Caco-2 (cell line): ENCODE measurements at places on chromosomes 7 and 10.

- DNase-seq: no peak
Measured at GRCh38 chr10:33022691-33023090, 64.7 kb upstream of the ITGB1 start.

DNA sequence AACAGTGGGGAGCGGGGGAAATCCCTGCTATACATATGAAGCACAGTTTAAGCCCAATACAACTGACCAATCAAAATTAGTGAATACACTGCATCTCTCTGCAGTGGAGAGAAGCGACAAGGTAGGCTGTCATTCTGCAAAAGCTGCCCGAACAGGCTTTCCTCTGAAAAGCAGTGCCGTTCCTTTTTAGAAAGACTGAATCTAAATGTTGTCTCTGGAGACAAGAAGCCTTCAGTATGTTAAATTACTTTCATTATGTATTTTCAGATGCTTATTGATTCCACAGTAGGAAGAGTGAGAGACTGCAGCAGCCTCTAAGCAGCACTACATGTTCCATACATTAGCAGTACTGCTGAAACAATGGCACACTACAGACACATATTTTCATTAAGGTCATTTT is at the start of gene GPR22:
Gene GPR22, plus strand, starts transcription at position 129 of the 400 bp plus-strand sequence. CDS start 4,004 bp downstream, outside the sequence.
- no peak for DNase-seq

GRCh38 chr7:23604296-23604640 is 7.1 kb downstream of the CCDC126 start:
- no peak for DNase-seq

DNA sequence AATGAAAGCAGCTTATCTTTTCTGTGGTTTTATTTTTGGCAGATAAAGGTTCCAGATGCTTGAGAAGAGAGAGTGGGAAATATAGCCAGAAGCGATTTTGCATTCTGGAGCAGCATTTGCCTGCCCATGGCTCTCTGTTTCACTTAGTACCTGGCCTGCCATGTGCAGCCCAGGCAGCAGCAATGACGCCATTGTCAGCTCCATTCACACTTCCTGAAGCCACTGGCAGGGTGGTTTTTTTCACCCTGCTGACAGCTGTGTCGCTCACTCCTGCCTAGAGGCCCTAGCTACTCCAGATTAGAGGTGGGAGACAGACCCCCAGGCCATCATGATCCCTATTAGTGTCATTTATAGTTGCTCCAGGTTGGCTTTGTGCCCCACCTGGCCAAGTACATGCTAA is 30.1 kb upstream of the NEUROD6 start:
- DNase-seq: no peak

GRCh38 chr7:69873512-69873911 is 275.2 kb downstream of the AUTS2 start:
- DNase-seq: no peak

GRCh38 chr10:14585287-14586193 is 189.2 kb downstream of the FAM107B start:
- DNase-seq: no peak

DNA sequence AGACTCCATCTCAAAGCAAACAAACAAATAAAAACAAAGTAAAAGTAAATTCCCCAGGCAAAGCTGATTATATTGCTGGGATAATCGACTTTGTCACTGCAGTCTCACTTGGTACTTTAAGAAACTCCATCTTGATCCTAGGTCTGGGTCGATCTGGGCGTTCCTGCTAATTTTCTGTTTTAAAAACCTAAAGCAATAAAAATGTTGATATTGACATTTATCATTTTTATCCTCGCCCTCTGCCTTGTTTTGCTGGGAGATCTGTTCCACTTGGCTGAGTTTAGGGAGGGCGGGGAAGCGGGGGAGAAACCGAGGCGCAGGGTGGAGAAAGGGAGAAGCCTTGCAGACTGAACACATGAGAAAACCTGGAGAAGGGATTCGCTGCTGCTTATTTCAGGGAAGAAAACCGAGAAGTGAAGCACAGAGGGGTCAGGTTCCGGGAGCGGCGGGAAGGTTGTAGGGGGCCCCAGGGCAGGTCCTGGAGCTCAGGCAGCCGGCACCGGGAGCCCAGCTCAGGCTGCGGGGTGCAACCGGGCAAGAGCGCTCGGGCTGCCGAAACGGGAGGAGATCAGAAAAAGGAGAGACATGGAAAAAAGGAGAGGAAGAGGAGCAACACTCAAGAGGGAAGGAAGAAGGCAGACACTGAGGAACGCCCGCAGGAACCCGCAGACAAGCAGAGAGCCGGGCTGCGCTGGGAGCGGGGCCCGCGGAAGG is 27.3 kb upstream of the KMT2C start:
- DNase-seq: no peak

DNA sequence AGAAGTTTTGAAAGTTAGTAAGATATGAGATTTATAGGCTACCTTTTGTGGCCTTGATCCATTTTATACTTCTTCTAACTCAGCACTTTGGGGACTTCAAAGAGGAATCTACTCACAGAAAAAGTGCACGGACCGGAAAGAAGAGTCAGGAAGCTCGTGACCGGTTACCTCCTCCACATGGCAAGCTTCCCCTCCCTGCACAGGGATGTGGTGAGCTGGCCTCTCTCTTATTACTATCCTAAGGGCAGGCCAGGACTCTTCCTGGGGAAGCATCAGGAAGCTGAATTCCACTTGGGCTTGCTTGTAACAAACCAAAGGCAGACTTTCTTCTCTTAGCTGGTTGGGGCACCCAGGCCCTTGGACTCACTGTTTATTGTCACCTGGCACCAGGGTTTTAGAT is 170.8 kb upstream of the GLI3 start:
- DNase-seq: no peak

DNA sequence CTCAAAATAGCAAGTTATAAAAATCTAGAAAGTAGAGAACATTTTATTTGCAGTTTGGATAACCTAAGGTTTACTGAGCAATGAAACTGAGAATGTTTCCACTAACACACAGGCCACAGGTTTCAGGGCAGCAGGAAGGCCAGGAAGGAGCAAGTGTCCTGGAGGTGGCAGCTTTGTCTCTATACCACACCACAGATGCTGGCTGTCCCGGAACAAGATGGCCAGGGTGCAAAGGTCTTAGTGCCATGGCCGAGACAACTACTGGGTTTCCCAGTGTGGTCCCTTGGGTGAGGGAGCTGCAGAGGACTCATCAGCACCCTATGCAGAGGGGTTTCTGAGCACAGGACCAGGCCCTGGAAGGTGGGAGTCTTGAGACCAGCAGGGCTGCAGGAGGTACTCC is 92.0 kb downstream of the CTBP2 start:
- DNase-seq: no peak

DNA sequence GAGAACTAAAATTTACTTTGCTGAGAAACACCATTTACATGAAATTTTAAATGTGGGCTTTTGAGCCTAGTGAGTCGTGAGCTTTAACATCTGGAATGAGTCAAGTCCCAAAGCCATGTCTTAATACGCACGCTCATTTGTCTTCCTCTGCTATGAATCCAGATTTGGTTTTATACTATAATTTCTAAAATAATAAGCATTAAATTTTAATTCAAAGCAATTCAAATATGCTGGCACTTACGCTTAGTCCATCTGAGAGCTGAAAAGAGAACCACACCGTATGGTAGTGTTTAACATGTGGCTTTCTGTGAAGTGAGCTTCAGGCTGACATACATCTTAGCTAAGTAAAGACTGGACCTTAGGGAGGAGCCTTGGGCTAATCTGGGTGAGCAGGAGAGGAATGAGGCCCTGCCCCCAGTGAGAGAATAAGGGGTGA is 52.2 kb downstream of the CUBN start:
- no peak for DNase-seq

GRCh38 chr10:86252556-86252955 is 114.0 kb downstream of the GRID1 start:
- DNase-seq: no peak

GRCh38 chr7:157700231-157701005 is 363.6 kb downstream of the DNAJB6 start:
- no peak for DNase-seq

DNA sequence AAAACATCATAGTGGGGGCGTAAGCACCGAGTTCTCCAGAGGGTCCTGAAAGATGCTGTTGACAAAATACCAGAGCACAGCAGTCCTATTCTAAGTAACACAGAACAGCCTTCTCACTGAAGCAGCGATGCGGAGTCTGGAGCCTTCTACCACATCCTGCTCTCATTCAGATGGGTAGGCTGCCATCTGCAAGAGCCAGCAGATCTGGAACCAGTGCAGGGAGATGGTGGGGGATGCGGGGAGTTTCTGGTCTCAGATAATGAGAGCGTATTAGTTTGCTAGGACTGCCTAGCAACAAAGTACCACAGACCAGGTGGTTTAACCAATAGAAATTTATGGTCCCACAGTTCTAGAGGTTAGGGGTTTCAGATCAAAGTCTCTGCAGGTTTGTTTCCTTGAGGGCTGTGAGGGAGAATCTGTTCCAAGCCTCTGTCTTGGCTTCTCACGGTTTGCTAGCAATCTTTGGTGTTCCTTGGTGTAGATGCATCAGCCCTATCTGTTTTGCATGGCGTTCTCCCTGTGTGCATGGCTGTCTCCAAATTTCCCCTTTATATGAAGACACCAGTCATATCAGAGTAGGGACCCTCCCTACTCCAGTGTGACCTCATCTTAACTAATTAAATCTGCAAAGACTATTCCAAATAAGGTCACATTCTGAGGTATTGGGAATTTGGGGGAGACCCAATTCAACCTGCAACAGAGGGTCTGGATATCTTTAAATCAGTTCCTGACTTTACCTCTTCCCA is 52.0 kb upstream of the STEAP1B start:
- no peak for DNase-seq

GRCh38 chr10:33365871-33366411 is 31.5 kb upstream of the NRP1 start:
- no peak for DNase-seq

DNA sequence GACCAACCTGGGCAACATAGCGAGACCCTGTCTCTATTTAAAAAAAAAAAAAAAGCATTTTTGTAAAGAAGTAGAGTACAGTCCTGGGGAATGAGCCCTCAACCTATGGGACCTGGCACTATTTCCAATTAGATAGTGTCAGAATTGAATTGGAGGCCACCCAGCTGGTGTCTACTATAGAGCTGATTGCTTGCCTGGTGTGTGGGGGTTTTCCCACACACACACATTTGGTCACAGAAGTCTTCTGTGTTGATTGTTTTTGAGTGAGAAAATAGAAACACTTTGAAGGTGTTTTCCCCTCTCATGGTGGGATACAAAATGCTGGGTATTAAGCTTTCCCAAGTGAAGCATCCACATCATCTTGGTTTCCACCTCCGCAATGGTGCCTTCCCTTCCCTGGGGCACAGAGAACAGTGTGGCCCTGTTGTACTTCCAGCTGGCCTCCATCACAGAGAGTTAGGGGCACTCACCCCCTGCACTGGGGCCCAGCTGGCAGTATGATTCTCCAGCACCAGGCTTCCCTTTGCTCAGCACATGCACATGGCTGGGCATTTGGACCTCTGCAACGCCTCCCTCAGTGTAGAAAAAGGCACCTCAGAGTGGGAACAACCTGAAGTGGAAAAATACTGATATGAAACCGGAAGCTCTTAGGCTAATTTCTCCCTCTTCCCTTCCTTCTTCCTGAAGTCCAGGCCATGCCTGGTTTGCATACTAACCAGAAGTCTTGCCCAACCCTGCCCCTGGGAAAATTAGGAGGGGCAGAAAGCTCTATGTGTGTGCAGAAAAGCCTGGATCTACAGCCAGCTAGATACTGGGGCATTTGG is 10.7 kb upstream of the NFKB2 start:
- no peak for DNase-seq

DNA sequence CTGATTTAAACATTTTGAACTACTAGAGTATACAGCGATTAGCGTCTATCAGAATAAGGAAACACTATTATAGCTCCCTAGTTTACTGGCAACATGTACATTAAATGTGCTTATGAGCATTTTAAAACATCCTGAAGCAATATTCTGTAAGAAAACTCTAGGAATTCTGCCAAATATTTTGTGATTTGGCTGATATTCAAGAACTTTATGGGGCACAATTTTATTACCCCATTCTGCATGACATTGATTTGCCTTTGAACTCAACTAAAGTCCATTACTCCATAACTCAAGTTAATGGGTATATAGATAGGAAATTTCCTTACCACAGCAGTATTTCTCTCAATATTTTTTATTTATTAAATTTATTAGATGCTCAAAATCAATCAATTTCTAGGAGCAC is 369.9 kb upstream of the KCND2 start:
- no peak for DNase-seq

GRCh38 chr7:17843041-17843440 is 97.3 kb downstream of the SNX13 start:
- DNase-seq: no peak

GRCh38 chr10:114393482-114393881 is 10.8 kb downstream of the AFAP1L2 start:
- no peak for DNase-seq

DNA sequence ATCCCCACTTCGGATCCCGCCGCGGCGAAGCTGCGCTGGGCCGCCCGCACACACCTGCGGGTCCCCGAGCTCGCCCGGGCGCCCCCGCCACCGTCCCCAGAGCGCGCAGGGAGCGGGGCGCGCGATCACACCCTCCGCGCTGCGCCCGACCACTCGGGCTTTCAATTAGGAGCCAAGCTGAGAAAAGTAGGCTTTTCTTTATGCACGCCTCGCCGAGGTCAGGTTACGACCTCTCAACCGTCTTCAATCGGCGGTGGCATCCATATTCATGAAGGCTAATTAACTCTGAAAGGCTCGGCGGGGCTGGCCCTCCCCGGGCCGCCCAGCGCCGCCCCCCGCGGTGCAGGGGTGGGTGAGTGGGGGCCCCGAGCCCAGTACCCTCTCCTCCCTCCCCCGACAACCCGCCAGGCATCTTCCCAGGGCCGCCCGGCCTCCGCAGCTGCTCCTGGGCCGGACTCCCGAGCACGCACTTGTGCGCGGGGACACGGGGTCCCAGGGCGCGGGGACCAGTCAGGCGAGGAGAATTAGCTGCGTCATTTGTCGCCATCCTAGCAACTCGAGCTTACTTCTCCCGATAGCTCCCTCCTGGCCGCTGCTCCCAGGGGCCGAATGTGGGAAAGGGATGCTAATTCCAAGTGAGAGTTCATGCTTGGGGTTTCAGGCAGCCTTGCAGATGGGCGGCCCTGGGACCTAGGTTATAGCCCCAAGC is 155.5 kb upstream of the LYZL2 start:
- DNase-seq: no peak

GRCh38 chr7:148436571-148436970 is 154.0 kb upstream of the C7orf33 start:
- no peak for DNase-seq

GRCh38 chr10:16437540-16437894 is 707 bp downstream of the PTER start:
- DNase-seq: no peak

GRCh38 chr7:116328161-116328560 is 117.8 kb downstream of the TES start:
- DNase-seq: no peak

- DNase-seq: no peak
Measured at GRCh38 chr10:24622781-24623301, 100.8 kb downstream of the ARHGAP21 start.

DNA sequence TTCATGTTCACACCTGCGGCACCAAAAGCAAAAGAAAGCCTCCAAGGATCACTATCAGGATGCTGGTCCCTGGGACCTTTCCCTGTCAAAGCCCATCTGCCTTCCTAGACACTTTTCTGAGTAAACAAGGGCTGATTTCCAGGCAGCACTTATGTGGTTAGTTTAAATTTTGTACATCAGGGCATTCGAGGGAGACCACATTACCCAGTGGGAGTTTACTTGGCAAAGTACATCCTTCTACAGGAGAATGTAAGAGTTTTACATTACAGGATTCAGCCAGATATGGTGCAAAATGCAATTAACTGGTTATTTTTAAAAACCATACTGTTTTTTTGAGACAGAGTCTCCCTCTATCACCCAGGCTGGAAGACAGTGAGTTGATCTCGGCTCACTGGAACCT is 132.1 kb downstream of the CSTF2T start:
- DNase-seq: no peak
